A549 (cell line): ENCODE measurements at places on chromosomes 12 and 14. TPM values are rescaled to one million over a fixed set of nuclear protein-coding genes. Genes with fewer than 3 reads are reported as not detected.

DNA sequence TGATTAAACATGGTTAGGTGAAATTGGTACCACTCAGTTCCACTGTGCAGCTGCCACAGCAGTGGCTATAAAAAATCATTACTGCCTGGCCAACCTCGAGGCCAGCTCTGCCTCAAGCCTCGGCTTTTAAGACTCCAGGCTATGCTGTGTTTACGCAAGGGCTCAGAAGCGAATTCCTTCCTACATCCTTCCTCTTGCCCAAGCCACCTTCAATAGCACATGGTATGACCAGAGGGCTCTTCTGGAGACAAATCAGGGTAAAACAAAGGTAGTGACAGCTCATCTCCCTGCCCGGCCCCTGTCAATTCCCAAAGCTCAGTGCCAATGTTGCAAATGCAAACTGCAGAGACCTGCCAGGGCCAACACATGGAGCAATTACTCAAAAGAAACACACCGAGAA is 31.9 kb downstream of the NUAK1 start:
- no peak for DNase-seq

DNA sequence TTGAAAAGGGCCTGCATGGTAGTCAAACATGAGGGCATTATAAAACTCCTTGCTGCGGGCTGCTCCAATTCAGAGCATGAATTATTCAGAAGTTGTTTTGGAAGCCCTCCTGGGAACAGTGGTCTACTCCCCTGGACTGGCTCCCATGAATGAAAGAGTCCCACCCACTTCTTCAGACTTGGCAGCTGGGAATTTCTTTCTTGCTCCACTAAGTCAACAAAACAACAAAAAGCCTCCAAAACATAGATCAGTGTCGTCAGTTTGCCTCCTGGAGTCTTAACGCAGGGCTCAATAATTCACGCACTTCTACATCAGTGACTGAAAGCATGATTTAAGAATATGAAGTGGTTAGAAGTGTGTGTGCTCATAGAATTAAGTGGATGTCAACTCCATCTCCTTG is 37.9 kb downstream of the AKAP6 start:
- no peak for DNase-seq

- DNase-seq, result no peak
Measured at GRCh38 chr12:6380141-6381121, 3.5 kb upstream of the LTBR start.

Gene DAZAP2
- 290 to 304 TPM (median 292 TPM) in 3 replicates for polyA plus RNA-seq

Gene TCL1A
- not detected in 3 replicates for polyA plus RNA-seq

Gene CRIP1
- polyA plus RNA-seq, result 837 to 1,023 TPM (median 999 TPM) in 3 replicates

Gene FSCB
- not detected in 3 replicates for polyA plus RNA-seq

GRCh38 chr12:114400361-114400811 is 5.6 kb downstream of the TBX5 start:
- no peak for DNase-seq

GRCh38 chr12:104453133-104453532 is 3.6 kb upstream of the CHST11 start:
- no peak for DNase-seq

- DNase-seq, result no peak
Measured at GRCh38 chr14:99363051-99363450, 91.1 kb upstream of the BCL11B start.

GRCh38 chr14:105067140-105067968 is 2.1 kb upstream of the GPR132 start:
- DNase-seq, result no peak

GRCh38 chr12:126156806-126157574 is 1091.8 kb downstream of the AACS start:
- no peak for DNase-seq
